Osteocyte (in vitro differentiated cells): ENCODE measurements at places on chromosomes 16 and 17. TPM values are rescaled to one million over a fixed set of nuclear protein-coding genes. Genes with fewer than 3 reads are reported as not detected.

GRCh38 chr17:13647543-13648021 is 45.9 kb upstream of the HS3ST3A1 start:
- H3K4me1 ChIP-seq, result no peaks in the 10 kb centered on the region
- no peak for DNase-seq
- no peaks in the 10 kb centered on the region for H3K27me3 ChIP-seq
- H3K27ac ChIP-seq, result no peak overlapping the region
- no peak overlapping the region for H3K4me3 ChIP-seq

MT1A gene
- not detected in 2 replicates for total RNA-seq

DNA sequence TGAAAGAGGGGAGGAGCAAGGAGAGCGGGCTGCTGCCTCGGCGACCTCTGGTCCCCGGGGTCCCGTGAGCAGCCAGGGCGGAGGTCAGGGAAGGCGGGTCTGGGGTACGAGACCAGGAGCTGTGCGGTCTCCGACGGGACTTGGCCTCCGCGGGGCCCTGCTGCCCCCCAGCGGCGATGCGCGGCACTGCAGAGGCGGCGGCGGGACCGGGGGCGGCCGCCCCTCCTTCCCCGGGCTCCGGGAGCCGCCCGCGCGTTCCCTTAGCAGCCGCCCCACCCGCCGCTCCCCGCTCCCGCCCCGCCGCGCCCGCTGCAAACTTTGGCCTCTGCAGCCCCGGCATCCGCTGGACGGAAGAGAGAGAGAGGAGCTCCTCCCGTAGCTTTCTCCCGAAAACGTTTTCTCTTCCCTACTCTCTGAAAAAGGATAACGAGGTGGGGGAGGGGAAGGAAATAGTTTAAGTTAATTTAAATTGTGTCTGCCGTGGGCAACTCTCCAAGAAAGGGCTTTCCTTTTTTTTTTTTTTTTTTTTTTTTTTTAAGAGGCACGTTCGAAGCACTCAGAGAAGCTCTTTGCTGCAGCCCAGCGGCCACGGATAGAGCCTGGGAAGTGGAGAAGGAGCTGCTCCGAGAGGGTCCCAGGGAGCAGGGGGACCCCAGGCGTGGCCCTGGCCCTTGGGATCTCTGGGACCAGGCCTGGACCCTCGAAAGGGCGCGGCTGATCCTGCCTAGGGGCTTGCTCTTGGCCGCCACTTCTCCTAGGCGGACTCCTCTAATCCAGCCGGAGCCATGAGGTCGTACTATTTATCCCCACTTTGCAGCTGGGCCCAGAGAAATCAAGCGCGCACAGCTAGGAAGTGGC is 43.2 kb downstream of the C16orf82 start:
- DNase-seq, result peak; percentile 93
- peaks cover 5% of the 10 kb centered on the region for H3K4me1 ChIP-seq
- H3K27ac ChIP-seq, result no peak overlapping the region
- no peaks in the 10 kb centered on the region for H3K36me3 ChIP-seq

DNA sequence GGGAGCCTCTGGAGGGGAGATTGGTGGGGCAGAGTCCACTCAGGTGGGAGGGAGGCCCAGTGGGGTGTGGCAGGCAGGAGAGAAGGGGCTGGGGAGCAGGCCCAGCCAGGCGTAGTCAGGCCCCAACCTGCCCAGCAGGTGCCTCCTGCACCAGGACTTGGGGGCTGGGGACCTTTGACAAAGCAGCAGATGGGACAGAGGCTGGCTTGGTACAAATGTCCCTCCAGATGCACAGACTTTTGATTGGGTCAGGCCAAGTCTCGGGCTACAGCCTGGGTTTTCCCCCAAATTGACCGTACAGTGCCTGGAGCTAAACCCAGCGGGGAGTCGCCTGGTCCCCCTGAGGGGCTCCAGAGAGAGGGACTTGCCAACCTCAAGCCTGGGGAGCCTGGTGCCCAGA is 411 bp downstream of the GGT6 start:
- peaks cover 12% of the 10 kb centered on the region for H3K4me1 ChIP-seq
- no peak overlapping the region for H3K27ac ChIP-seq
- H3K27me3 ChIP-seq, result peaks cover 25% of the 10 kb centered on the region
- no peak overlapping the region for H3K4me3 ChIP-seq
- DNase-seq, result no peak
- H3K36me3 ChIP-seq, result no peaks in the 10 kb centered on the region

CDH13 gene
- total RNA-seq, result 27.0 and 30.7 TPM in 2 replicates

OR4D1 gene
- total RNA-seq, result 0.11 TPM in 1 of 2 replicates, not detected in the other

DNA sequence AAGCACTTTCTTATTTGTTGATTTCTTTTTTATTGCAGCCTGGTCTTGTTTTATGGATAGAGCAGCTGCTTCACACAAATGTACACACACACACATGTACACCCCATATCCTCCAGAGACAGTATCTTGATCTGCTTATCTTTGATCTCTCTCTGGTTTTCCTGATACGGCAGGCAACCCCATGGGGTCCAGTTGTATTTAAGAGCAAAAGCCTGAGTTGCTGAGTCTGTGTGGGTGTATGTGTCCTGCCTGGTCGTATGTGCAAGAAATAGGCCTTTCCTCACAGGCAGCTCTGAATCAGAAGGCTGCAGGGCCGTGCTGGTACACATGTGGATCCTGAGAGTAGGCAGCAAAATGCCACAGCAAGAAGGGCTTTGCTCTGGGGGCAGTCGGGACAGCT is 14.6 kb upstream of the LGALS9 start:
- H3K36me3 ChIP-seq, result peaks cover 42% of the 10 kb centered on the region
- no peak for DNase-seq
- no peaks in the 10 kb centered on the region for H3K27me3 ChIP-seq
- H3K4me1 ChIP-seq, result no peaks in the 10 kb centered on the region
- H3K4me3 ChIP-seq, result no peak overlapping the region

DNA sequence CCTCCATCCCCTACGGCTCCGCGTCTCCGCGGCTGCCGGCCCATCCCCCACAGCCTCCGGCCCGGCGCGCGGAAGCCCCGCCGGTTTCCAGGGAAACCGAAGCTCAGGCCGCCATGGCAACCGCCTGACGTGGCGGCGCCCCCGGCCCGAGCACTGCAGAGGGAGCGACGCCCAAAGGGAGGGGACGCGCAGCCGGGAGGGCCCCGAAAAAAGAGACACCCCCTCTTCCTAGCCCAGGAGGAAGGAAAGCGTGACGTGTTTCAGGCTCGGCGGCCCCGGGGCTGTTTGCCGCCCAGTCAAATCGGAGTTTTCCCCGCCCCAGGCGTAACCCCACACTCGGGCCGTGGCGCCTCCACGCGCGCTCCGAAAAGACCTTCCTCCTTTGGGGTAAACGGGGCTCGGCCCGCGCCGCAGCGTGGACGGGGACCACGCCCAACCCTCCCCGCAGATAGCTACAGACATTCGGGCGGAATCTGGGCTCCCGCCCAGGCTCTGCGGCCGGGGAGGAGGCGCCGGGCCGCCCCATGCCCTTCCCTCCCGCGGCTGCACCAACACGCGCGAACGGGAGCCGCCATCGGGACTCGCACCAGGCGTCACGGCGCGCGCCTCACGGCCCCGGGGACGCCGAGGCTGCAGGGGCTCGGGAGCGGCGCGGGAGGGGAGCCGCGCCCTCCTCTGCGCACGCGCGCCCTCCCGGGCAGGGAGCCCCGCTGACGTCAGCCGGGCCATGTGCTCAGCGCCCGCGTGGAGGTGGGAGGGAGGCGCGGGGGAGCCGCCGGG is 7.5 kb downstream of the MNT start:
- peak overlapping the region; percentile 86 for H3K27ac ChIP-seq
- peaks cover 52% of the 10 kb centered on the region for H3K4me1 ChIP-seq
- no peaks in the 10 kb centered on the region for H3K27me3 ChIP-seq
- DNase-seq, result peak; percentile 95
